ENCODE measurements at places on chromosomes 3 and 15.

DNA sequence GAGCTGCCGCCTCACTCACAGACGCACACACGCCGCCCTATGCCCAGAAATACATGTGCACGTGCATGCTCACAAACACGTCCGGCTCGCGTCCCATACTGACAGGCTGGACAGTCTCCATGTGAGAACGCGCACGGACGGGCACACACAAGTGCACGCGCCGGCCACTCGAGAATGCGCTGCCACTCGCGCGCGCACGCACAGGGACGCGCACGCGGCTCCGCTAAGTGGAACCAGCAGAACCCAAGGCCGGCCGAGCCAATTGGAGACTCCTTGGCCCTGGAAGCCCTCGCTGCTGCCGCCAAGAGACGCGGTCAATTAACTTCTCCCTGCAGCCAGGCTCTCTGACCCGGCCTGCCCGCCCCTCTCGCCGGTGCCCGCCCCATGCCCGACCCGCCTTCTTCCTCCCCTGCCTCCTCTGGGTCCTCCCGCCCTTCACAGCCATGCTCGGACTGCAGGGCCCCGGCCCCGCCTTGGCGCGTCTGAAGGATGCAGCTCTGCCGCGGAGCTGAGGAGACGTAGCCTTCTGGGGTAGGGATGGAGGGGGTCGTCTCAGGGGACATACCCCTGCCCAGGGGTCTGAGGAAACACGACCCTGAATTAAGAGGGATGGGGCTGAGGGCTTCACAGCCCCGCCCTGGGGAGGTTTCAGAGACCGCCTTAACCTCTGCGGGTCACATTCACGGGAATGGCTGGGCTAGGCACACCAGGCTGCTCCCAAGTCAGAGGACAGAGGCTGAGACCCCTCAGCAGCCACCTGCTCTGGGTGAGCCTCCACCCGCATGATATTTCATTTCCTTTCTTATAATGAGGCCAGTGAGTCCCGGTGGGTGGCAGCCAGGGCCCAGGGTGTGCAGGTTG, 15.0 kb downstream of the PTH1R start:
- DNase-seq: no peak

DNA sequence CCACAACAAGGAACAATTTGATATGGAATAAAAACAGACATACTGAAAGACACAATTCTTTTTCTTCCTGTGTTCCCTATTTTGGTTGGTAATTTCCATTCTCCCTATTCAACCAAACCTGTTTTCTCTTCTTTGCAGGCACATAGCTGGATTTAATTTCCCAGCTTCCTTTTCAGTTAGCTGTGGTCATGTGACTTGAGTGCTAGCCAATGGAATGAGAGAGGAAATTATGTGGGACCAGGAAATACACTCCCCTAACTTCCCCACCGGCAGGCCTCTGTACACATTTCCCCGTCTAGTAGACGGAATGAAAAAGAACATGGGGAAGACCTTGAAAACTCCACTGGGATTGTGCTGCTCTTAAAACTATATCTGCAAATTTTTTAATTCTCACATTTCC, 351.6 kb downstream of the TBC1D5 start:
- no peak for DNase-seq

- DNase-seq: no peak
Observed at GRCh38 chr3:115361806-115362205, 214.7 kb upstream of the ZBTB20 start.

DNA sequence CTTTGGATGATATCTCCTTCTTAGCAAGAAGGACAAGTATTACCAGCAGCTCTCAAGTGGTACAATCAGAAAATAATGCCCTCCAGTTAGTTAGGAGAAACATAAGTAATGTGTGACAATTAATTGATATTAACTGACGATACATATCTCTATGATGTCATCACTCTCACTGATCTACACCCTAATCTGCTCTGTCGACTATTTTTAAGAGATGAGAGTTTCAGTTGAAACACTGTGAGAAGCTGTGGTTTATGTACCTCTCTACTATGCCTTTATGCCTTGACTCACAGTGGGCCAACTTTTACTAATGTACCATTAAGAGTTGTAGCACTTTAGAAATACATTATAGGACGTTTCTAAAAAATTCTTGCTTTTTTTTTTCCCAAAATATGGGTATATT, 8.6 kb downstream of the CEP152 start:
- no peak for DNase-seq

- DNase-seq: no peak
Observed at GRCh38 chr15:30885814-30886213, 17.9 kb upstream of the FAN1 start.

GRCh38 chr3:53171827-53172505, 11.0 kb downstream of the PRKCD start:
- no peak for DNase-seq

DNA sequence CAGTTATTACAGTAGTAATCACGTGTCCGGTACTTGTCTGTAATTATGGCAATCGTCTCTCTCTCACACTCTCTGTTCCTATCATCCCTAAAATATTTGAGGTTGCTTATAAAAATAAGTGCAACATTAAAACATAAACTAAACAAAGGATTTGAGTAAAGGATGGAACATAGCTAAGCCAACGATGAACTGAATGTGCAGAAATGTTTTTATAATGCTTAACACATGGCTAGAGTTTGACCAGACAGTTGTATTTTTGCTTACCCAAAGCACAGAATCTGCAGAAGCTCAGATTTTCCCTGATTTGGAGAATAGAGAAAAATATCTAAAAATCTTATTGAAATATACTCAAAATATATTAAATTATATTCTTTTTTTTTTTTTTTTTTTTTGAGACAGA, 1030.9 kb downstream of the NAALADL2 start:
- DNase-seq: no peak

DNA sequence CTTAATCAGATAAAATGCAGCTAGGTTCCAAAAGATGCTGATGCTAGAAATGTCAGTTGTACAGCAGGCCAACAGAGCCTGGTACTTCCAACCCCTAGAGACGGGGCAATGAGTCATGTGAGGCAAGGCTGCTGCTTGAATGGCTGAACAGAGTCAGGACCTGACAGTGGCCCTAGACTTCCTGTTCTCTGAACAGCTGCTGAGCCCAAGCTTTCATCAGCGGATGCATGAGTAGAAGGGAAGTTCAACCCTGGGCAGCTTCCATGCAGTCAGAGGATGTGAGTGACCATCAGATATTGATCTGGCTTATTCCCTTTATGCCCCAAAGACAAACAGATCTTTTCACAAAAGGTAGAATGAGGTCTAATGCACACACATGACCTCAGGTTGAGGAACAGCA, 282.9 kb upstream of the COL8A1 start:
- DNase-seq: no peak

DNA sequence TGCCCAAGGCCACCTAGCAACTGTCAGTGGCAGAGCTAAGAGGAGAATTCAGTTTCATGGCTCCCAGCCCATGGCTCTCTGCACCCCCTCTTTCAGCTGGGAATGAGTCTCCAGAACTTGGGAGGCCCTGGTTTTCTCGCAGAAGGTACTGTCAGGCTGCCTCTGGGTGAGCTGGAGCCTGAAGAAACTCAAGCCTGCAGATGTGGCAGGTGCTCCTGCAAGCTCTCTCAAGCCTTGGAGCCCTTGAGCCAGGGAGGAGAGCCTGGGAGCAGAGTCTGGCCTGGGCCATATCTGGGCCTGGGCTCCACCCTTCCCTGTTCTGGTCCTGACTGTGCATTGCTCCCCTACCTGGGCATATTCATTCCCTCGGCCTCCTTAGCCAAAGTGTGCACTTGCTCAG, 74.4 kb upstream of the TLE3 start:
- no peak for DNase-seq

DNA sequence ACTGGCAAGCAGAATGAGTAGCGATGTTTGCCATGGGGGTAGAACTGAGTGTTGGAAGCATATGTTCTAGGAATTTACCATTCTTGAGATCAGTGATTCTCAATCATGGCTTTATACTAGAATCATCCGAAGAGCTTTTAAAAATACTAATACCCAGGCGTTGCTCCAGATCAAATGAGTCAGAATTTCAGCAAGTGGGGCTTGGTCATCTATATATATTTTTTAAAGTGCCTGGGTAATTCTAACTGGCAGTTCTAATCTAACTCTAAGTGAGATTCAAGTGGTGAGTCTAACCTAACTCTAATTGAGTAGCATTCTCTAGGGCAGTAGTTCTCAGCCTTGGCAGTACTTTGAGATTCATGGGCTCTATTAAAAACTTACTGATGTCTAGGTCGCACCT, 20.8 kb downstream of the TM4SF1 start:
- no peak for DNase-seq
